Bronchial smooth muscle cell (primary cell): ENCODE measurements at places on chromosomes 16 and 17. TPM values are rescaled to one million over a fixed set of nuclear protein-coding genes. Genes with fewer than 3 reads are reported as not detected.

LPCAT2 gene
- total RNA-seq, result 15.8 and 26.6 TPM in 2 replicates

TRPV3 gene
- total RNA-seq, result 1.6 and 2.8 TPM in 2 replicates

IL34 gene
- 2.4 and 3.9 TPM in 2 replicates for total RNA-seq

SOCS1 gene
- total RNA-seq, result 6.0 and 9.8 TPM in 2 replicates

KRT24 gene
- not detected in 2 replicates for total RNA-seq

CORO7 gene
- total RNA-seq, result 7.7 and 16.6 TPM in 2 replicates

ATP2A1 gene
- total RNA-seq, result 0.16 and 0.43 TPM in 2 replicates

NLRC3 gene
- total RNA-seq, result under 0.01 TPM in 2 replicates

CSH2 gene
- not detected in 2 replicates for total RNA-seq

STH gene
- total RNA-seq, result not detected in 2 replicates

SOX9 gene
- total RNA-seq, result 5.2 and 8.7 TPM in 2 replicates
